Hematopoietic multipotent progenitor cell treated with erythropoietin and hydrocortisone succinate and interleukin-3 and kit ligand, for 6 days (in vitro differentiated cells): ENCODE measurements at places on chromosomes 5 and 9.

DNA sequence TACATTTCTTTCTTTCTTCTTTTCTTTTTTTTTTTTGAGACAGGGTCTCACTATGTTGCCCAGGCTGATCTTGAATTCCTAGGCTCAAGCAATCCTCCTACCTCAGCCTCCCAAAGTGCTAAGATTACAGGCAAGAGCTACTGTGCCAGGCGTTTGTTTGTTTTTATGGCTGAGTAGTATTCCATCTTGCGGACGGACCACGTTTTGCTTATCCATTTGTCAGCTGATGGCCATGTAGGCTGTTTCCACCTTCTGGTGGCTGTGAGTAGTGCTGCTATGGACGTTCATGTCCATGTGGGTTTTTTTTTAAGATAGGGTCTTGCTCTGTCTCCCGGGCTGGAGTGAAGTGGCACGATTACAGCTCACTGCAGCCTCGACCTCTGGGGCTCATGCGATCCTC lies 2.5 kb downstream of the DOK3 start:
- peak; percentile 73 for DNase-seq

- no peak for DNase-seq
These were observed 137.6 kb upstream of the DAPK1 start for GRCh38 chr9:87359958-87360601.

DNA sequence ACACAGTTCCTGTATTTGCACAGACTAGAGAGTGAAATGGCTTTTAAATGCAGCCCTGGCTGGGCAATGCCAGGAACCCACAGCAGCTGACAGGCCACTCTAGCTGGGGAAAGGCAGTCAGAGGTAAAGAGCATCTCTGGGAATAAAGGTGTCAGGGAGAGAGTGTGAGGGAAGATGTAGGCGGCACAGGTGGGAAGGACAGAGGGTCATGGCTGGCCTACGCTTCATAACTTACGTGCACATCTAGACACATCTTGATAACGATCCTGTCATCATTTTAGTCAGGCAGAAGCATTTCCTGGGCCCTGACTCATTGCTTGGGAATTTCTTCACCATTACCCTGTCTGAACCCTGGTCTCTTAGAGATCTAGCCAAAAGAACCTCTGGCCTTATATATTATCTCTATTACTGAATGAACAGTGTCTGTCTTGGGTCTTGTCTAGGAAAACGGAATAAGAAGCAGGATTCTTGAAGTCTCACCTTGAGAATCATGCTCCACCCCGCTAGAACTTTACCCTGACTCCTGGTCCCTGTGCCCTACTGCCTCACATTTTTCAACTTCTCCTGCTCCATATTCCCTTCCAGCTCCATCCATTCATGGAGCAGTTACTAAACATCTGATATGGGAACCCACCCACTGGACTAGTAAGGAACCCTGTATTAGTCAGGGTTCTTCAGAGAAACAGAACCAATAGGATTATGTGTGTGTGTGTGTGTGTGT lies 106.4 kb upstream of the ELL2 start:
- DNase-seq, result no peak

- DNase-seq, result no peak
These were observed 105.6 kb downstream of the NIPBL start for GRCh38 chr5:36982146-36982545.

GRCh38 chr5:6786786-6787495 lies 73.7 kb downstream of the TENT4A start:
- no peak for DNase-seq

- DNase-seq, result no peak
These were observed 47.4 kb upstream of the GLDC start for GRCh38 chr9:6692881-6693361.

DNA sequence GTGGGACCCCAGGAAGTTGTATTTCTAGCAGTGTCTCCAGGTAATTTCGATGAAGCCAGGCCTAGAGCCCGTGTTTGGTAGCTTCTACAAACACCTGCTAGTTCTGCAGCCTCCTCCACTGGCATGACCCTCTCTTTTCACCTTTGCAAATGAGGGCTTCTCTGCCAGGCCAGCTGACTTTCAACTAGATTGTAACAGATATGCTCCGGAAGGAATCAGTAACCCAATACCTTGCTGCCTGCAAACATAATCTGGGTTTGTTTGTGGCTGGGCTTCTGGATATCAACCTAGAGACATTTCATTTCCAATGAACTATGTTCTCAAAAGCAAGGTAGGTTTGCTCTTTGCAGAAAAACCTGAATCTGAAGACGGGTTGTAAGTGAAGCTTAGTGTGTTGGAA lies 354.8 kb downstream of the DMRT2 start:
- no peak for DNase-seq

DNA sequence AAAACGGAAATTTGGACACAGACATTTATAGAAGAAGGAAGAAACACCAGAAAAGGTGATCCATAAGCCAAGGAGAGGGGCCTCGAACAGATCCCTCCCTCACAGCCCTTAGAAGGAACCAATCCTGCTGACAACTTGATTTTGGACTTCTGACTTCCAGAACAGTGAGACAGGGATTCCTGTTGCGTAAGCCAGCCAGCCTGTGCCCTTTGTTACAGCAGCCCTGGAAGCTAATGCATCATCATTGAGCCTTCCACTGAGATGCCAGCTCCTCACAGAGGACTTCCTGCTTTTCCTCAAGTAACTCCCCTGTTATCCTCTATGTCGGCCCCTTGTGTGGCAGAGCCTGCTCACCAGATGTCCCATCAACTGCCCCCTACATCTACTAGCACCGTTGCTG lies 94.1 kb downstream of the JMY start:
- no peak for DNase-seq

DNA sequence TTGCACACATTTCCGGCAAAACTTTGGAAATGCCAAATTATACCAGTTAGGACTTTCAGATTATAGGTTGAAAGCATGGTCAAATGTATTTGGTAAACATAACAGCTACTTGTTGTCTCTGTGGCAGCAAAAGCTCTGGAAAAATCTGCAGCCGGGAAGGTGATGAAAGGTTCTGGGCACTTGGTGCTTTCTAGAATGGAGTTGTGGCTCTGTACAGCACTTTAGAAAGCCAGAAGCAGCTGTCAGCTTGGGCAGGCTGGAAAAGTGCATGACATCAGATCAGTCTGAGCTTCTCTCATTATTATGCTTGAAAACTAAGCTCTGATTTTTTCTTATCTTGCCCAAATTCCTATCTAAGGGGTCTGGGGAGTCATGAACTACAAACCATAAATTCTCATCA lies 118.6 kb upstream of the MAST4 start:
- no peak for DNase-seq

DNA sequence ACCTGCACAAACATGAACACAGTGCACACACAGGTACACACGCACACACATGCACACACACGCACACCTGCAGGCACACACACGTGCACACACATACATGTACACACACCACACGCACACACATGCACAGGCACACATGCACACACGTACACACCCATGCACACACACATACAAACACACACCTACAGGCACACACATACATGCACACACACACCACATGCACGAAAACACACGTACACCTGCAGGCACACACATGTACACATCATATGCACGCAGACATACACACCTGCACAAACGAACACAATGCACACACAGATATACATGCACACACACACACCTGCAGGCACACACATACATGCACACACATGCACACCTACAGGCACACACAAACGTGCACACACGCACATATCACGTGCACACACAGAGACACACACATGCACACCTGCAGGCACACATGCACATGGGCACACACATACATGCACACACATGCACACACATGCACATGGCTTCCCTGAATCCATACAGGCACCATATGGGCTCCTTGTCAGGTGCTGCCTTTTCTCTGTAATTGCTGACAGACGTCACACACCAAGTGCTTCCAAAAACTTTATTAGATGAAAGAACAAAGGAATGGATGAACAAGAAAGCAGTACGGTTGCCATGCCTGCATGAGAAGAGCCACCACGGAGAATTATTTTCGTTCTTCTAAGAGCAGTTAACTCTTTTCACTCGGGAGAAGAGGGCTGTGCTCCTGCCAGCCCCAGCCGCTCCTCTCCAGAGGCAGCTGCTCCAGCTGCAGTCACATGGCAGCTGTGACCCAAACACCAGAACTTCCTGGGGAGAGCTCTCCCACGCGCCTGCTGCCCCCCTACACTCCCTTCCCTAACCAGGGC lies 57.2 kb downstream of the EXD3 start:
- no peak for DNase-seq

- DNase-seq, result no peak
These were observed 47.7 kb downstream of the FBXL17 start for GRCh38 chr5:108334225-108334624.

- no peak for DNase-seq
These were observed 104.2 kb upstream of the RASEF start for GRCh38 chr9:83167126-83167525.

DNA sequence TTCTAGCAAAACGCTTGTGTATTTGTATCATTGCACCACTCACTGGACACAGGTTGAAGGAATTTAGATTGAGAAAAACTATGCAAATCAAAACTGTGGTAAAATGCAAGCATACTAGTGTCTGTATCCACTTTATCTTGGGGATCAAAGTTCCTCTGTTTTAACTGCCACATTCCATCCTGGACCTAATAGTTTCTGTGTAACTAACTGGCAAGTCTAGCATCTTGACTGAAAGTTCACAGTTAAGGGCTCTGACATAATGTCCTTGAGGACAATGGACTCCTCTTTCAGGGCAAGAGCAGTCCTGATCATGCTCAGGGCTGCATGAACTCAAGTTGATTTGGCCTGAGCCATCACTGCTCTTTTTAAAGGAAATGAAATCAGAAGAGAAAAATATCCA lies 30.7 kb downstream of the NFIB start:
- DNase-seq, result no peak

DNA sequence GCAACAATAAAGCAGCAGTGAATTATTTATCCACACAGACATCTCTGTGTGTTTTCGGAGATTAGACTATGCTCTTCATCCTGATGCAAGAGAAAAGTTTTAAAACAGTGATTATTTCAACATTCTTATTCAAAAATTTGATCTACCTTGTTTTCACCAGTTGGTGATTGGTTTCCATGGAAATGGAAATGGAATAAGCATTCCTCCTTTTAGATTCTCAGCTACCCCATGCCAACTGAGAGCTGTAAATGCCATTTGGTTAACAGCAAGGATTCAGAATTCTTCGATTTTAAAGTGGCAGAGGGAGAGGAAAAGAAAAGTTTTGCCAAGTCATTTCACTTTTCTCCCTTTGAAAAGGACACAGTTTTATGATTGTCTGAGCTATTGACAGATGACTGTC lies 154.7 kb downstream of the PCSK5 start:
- DNase-seq, result no peak

- DNase-seq, result no peak
These were observed 43.4 kb downstream of the PFDN1 start for GRCh38 chr5:140259500-140259899.

GRCh38 chr9:2657427-2657826 lies 35.8 kb downstream of the VLDLR start:
- peak; percentile 69 for DNase-seq

DNA sequence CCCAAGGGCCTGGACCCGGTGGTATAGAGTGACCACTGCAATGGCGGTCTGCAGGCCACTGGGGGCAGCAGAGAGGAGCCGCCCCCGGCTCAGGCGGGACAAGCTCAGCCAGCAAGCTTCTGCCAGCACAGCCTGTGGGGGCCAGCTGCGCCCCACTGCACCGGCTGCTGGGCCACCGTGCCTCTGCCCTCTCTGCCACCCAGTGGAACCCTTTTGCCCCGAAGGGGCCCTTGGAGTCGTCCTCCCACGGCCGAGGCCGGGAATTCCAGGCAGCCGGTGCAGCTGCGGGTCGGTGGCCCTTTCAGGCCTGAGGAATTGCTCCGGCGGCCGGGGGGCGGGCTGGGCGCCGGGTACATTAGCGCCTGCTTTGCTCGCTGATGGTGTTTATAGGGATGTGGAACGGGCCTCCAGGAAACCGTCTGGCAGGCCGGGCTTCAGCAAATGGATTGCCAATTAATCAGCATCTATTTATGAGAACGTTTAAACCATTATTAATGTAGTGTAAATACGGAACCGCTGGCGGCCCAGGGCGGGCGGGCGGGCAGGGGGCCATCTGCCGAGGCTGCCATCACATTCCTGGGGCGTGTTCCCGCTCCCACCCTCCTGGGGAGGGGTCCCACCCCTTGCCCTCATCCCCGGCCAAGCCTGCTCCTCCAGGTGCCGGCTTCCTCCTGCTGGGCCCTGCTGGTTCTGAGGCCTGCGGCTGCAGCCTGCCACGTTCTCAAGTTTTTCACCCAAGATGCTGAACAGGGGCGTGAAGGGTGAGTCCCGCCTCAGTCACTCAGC lies 127.4 kb downstream of the BARX1 start:
- peak; percentile 64 for DNase-seq

GRCh38 chr9:68981789-68982188 lies 32.1 kb downstream of the PRKACG start:
- peak; percentile 68 for DNase-seq

GRCh38 chr9:137626464-137626863 lies 7.7 kb downstream of the EHMT1 start:
- DNase-seq, result peak; percentile 45

DNA sequence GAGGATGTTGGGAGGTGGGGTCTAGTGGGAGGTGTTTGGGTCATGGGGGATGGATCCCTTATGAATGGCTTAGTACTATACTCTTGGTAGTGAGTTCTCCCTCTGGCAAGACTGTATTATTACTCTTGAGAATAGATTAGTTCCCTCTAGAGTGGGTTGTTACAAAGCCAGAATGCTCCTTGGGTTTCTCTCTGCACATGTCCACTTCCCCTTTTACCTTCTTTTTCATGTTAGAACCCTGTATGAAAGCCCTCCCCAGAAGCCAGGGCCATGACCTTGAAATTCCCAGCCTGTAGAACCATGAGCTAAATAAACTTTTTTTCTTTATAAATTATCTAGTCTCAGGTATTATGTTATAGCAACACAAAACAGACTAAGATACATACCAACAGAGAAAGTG lies 31.1 kb downstream of the SLC24A2 start:
- peak; percentile 9 for DNase-seq

GRCh38 chr5:5497152-5497788 lies 74.8 kb downstream of the ICE1 start:
- peak; percentile 71 for DNase-seq

GRCh38 chr5:100855937-100856430 lies 47.1 kb downstream of the ST8SIA4 start:
- DNase-seq, result no peak

DNA sequence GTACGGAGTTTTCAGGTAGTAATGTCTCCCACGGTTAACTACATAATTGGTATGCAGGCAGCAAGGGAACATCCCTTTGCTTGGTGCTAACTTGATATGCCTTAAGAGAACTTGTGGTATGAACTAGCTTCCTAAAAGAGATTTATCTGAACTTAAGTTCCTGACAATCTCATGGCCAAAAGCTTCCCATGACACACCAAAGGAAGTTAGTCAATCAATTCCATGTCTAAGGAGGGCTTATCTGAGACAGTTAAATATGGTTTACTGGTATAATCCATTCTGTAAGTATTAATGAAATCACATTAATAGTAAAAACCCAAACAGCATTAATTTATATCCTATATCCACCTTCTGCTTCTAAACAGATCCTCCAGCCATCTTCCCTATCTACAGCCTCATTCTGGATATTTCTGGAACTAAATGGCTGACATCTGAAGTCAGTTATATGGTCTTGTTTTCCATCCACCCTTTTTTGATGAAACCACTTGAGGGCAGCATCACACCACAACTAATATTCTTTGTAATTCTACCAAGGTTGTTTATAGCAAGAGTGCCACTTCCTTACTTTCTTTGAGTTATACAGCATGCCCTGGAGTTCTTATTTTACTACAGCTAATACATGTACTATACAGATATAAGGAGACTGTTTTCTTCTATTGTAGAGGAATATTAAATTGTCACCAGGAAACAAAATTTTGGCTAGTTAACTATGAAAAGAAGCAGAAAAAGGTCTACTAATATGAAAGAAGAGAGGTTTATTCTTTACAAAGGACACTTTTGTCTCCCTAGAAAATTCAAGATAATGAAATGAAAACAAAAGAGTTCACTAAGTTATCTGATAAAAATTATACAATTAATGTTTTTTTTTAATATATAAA lies 34.7 kb downstream of the SHOC1 start:
- DNase-seq, result peak; percentile 86
